ENCODE measurements at places on chromosomes 6 and 20.

GRCh38 chr6:32908897-32909296 is 31.9 kb downstream of the HLA-DMB start:
- no peak for DNase-seq

- DNase-seq: no peak
Measured at GRCh38 chr6:44464527-44465310, 77.2 kb downstream of the CDC5L start.

GRCh38 chr6:79385893-79386292 is 151.3 kb downstream of the LCA5 start:
- DNase-seq: no peak

- no peak for DNase-seq
Measured at GRCh38 chr6:25682324-25682723, 30.3 kb downstream of the SCGN start.

GRCh38 chr6:119821380-119821779 is 471.8 kb upstream of the MAN1A1 start:
- DNase-seq: no peak

GRCh38 chr6:53148684-53149083 is at the start of gene GCM1:
Gene GCM1, minus strand, starts transcription at chr6:53148841. Its CDS starts 3,209 bp downstream, at chr6:53145632.
- DNase-seq: no peak

DNA sequence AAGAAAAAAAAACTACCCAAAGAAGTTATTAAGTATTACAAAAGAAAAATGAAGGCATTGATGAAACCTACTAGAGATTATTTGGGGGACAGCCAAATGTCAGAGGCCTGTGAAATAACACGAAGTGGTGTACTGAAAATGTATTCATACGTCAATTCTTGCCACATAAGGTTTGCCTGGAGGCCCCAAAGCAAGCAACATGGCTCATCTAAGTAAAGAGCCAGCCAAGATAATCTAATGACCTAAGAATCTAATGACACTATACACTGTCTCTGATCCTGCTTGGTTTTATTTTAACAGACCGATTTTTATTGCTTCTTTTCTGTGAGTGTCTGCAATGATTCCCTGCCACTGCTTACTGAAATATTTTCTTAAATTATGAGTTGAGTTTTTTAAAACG is 34.7 kb downstream of the FILIP1 start:
- no peak for DNase-seq

DNA sequence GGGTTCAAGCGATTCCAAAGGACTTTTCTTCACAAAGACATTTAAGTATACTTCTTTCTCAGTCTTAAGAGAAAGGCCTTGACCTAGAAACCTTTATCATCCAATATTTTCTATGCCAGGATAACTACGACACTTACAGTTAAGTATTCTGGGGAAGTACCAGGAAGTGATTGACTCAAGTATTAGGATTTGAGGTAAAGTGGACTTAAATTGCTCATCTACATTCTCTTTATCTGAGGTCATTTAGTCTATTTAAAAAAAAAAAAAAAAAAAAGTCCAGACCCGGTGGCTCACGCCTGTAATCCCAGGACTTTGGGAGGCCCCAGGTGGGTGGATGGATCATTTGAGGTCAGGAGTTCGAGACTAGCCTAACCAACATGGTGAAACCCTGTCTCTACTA is 114.7 kb downstream of the ZFAND3 start:
- no peak for DNase-seq

DNA sequence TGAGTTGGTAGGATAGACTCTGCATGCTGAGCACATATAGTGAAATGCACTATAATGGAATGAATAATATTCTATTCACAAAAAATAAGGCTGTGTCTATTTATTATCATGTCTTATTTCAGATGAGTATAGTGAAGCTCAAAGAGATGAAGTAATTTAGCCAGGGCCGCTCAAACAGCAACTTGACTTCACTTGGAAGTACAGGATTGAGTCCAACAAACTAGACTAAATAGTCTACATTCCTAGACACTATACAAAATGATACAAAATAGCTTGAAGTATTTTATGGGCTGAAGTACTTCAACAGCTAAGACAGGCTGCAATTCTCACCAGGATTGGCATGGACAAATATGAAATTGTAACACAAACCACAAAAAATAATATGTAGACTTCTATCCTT is 144.5 kb upstream of the DST start:
- no peak for DNase-seq

DNA sequence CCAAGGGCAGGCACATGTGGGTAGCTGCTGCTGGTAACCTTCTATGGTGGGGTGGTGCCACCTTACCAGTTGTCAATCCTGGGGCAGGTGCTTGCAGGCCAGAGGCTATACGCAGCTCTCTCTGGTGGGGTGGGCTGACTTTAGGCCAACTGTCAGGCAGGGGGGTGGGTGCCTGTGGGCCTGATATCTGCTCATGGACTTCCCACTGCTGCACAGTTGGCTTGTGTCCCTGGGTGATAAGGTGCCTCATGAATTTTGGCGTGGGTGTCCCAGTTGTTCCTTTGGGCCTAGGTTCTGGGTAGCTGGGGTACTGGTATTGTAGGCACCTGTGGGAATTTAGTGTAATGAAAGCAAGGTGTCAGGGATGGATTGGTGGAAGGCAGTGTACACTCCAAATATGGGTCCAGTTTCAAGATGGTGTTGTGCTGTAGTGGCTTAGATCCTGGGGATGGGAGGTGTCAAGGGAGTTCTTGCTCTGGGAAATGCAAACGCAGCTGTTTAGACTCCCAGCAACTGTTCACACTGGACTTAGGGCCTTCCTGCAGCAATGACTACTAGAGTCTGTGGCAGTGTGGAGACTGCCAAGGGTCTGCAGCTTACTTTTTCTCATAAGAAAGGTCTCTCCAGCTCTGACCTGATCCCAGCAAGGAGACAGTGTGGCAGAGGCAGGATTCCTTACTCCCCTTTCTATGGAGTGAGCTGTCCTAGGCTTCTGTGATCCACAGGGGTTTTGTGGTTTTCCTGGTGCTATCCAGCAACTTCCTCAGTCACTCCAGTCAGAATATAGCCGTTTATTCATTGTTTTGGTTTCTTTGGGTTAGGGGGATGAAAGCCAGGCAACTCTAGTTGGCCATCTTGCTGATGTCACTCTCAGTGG is 128.2 kb downstream of the CRYBG1 start:
- DNase-seq: no peak

GRCh38 chr20:57619051-57619831 is 985 bp downstream of the ZBP1 start:
- no peak for DNase-seq

GRCh38 chr6:12909833-12910232 is 193.3 kb downstream of the PHACTR1 start:
- DNase-seq: no peak

- no peak for DNase-seq
Measured at GRCh38 chr20:3612795-3613572, 50.2 kb downstream of the GFRA4 start.

DNA sequence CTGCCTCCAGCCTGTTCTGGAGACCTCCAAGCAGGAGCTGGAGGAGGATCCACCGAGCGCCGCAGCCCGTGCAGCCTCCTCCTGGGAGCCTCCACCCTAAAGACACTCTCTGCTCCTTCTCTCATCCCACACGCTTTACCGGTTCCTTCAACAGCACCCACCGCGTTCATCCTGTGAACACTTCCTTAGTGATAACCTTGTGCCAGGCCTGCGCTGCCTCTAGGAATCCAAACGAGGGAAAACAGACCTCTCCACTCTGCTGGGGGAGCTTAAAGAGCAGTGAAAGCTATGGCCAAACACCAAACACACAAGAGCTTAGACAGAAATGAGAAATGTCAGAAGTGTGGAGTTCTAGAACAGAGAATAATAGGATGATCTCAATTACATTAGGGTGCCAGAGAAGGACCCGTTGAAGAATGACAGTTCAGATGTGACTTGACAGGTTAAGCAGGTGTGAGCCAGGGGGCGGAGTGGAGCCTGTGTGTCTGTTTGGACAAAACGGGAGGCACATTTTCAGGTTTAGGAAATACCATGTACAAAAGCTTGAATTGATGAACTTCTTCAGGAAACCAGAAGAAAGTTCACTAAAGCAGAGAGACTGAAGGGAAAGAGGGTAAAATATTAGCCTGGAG is 28.5 kb upstream of the HLA-DRB5 start:
- DNase-seq: no peak

DNA sequence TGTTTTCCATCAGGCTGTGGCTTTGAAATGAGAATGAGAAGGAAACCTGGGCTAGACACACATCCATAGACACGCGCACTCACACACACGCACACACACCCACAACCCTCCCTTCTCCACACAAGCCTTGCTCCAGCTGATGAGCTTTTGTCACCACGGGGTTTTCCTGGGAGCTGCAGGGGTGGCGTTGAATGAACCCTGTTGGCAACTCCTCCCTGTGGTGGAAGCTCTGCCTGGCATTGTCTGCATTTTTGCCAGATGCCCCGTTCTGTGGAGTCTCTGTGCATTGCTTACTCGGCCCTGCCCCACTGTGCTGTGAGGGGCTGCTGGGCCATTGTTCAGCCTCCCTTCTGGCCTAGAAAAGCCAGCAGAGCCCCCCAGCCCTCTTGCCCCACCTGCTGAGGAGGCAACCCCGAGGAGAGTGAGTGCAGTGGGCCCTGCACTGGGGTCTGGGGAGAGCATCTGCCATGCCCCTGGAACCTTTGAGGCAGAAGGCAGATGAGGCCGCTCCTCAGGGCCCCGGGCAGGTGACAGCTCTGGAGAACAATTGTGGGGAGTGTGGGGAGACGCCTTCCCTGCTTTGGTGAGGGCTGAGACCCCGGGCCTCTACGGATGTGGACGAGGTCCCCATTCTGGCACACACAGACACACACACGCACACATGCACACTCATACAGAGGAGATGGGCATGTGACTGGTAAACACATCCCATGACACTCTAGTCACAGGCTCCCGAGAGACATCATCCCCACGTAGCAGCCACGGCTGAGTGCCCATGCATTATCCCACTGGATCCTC is 9.9 kb downstream of the ADIG start:
- no peak for DNase-seq

- DNase-seq: no peak
Measured at GRCh38 chr6:140932909-140933308, 1199.8 kb upstream of the GJE1 start.

GRCh38 chr6:15033850-15034203 is 212.0 kb upstream of the JARID2 start:
- no peak for DNase-seq

- DNase-seq: no peak
Measured at GRCh38 chr20:37986873-37987601, 46.2 kb downstream of the TTI1 start.

- no peak for DNase-seq
Measured at GRCh38 chr20:611843-612185, 1.7 kb upstream of the TCF15 start.
